Activated CD4-positive, alpha-beta T cell treated with anti-CD3 and anti-CD28 coated beads, Interleukin-2, amount 10 ng/mL, durations not matched to agents 7 days and 5 days (primary cell): ENCODE measurements at places on chromosomes 4 and X. TPM values are rescaled to one million over a fixed set of nuclear protein-coding genes. Genes with fewer than 3 reads are reported as not detected.

Gene OTOP1
- total RNA-seq: not detected

DNA sequence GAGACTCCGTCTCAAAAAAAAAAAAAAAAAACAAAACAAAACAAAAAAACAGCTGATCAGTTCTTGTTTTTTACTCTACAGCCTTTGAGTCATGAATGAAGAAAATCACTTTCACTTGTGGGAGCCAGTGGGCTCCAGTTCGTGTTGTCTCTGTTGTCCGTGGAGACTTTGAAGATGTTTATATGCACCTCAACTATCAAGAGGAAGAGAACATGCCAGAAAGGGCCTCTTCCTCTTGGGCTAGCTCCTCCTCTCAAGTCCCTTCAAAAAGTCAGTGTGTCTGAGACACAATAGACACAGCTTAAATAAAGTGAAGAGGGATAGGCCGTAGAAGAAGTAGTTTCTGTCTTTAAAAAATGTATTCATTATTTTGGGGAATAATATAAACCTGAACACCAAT is 182.7 kb downstream of the KDR start:
- peak; percentile 65 for DNase-seq

DNA sequence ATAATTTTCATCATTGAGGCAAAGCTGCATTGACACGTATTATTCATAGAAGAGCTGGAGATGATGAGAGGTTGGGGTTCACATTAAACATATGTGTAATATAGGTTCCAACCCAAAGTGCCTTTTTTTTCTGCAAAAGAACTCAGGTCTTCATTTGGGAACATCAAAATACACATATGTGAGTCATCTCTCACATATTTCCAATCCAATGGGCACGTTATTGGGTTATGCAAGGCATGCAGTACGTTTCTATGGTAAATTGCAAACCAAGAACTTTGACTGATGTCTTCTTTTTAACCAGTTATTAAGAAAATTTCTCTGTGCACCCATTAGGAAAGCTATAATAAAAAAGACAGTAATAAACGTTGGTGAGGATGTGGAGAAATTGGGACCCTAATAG is 150.3 kb upstream of the FAM9B start:
- no peak for DNase-seq

Gene LNX1
- total RNA-seq: not detected

DNA sequence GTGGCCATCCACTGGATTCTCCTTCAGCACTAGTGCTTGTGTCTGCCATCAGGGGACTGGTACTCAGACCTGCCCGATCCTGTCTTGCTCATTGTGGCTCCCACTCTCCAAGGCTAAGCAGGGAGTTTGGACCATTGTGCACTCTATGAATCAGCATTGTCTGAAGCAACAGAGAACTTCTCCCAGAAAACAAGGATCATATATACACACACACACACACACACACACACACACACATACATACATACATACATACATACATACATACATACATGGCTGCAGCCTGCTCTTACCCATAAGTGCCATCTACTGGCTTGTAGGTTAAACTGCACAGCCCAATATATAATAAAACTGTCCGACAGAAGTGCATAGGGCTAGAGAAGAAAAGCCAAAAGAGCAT is 345.3 kb upstream of the LCORL start:
- peak; percentile 8 for DNase-seq

Gene BCOR
- 54.9 TPM for total RNA-seq

GRCh38 chr4:8504279-8505007 is 63.9 kb downstream of the TRMT44 start:
- DNase-seq: no peak

- no peak for DNase-seq
These were observed 19.8 kb upstream of the FAM9A start for GRCh38 chrX:8820910-8821527.

DNA sequence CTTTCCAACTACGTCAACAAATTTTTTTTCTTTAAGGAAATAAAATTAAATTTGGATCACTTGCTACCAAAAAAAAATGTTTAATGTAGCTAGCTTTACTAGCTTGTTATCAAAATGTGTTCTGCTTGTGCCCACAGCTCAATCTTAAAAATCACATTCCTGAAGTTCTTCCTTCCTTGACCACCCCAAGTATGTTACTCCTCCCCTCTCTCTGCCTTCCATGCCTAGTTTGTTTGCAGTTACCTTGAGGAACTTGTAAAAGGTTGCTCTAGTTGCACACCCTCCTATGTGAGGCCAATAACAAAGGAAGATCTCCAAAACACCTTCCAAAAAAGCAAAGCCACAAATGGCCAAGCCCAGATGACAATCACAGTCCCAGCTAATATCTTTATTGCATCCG is 19.6 kb upstream of the TMEM184C start:
- no peak for DNase-seq

DNA sequence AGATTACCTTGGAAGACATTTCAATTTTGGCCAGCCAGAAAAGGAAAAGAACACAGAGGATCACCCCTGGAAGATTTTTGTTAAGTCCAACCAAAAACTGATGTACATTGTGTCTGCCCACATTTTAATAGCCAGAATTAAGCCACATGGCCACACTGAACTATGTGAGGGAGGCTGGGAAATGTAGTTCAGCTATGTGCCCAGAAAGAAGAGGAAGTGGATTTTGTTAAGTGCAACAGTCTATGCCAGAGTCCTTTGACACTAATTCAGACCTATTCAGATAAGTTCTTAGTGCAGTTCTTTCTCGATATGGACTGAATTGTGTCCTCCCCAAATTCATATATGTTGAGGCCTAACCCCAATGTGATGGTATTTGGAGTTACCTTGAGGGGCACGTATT is 18.4 kb downstream of the PRPS1 start:
- no peak for DNase-seq

Gene NDNF
- total RNA-seq: 0.06 TPM

GRCh38 chr4:160352637-160353036 is 1249.8 kb downstream of the RAPGEF2 start:
- no peak for DNase-seq

Gene GSPT2
- 15.6 TPM for total RNA-seq

DNA sequence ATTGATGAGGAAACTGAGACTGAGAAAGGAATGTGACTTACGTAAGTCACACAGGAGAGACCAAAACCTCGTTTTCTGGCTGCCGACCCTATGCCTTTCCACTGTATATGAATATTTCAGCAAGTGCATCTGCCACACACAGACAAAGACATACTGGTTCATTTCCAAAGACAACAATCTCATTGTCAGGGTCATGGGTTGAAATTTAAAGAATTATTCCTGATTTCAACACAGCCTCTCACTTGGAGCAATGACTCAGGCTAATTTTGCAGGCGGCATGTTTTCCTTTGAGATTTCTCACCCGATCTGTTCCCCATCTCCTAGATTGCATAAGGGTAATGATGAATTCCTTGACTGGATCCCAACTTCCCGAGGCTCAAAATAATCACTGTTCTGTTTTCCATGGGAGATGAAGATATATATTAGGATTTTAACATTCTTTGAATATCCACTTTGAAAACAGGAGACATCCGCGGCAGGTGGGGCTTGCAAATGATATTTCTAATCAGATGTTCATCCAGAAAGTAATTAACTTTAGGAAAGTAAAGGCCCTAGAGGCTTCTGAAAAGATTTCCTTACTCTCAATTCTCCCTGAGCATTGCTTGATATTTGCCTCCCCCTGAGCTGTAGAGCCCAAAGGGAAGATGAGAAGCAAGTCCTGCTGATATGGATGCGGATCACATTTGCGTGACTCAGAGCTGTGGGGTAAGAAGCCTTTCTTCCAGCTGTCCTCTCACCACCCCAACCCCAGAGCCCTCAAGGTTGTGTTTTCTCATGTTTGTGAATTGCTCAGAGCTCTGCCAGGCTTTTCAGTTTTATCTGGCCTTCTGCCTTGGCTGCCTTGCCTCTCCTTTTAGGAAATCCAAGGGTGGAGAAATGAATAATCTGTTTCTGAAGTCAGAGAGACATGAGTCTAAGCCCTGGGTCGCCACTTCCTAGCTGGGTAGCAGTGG is 361.1 kb upstream of the BOD1L1 start:
- no peak for DNase-seq

- no peak for DNase-seq
These were observed 15.3 kb downstream of the UGT2B15 start for GRCh38 chr4:68654946-68655721.

Gene DCAF8L2
- not detected for total RNA-seq

Gene ALB
- not detected for total RNA-seq

Gene USP27X
- 2.4 TPM for total RNA-seq

Gene F8A2
- total RNA-seq: not detected

GRCh38 chr4:47786958-47787370 is 50.9 kb downstream of the CORIN start:
- DNase-seq: no peak

DNA sequence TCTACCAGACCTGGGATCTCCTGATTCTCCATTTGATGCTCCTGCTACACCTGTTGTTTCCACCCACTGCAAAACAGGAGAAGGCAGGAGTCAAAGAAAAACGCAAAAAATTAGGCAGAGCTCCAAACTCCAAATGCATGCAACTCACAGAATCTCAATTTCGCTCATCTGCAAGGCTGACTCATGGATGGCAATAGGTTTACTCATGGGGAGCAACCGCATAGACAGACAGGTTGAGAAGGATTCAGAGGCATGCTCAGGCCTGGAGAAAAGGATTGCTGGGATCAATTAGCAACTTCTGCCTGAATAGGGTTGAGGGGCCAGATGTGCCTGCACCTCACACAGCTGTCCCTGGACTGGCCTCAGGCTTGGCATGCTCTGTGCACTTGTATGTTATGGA is 231.0 kb downstream of the LDB2 start:
- DNase-seq: no peak

- DNase-seq: peak; percentile 29
These were observed 23.5 kb downstream of the INTS6L start for GRCh38 chrX:135543924-135544323.

DNA sequence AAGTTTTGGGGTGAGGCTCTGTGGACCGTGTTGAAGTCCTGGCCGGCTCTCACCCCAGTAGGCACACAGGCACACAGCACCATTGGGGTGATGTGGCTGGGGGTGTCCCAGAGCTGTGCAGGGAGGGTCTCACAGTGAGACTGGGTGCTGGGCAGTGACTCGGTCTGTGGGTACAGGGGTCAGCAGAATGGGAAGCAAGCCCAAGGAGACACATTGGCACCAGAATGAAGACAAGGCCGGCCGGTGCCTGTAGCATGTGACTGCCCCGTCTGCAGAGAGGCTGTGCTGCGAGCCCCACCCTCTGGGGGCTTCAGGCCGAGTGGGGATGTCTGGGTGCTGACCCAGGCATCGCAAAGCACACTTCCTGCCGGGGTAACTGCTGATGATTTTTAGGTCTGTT is 5.2 kb downstream of the MAEA start:
- no peak for DNase-seq

Gene VAMP7
- 35.9 TPM for total RNA-seq

GRCh38 chr4:119627267-119628255 is 1.0 kb downstream of the PDE5A start:
- peak; percentile 46 for DNase-seq

Gene TLR1
- 19.5 TPM for total RNA-seq

GRCh38 chr4:38914854-38915253 is 47.2 kb downstream of the FAM114A1 start:
- peak; percentile 21 for DNase-seq

GRCh38 chr4:38574559-38575333 is 89.3 kb upstream of the KLF3 start:
- no peak for DNase-seq

GRCh38 chrX:65589304-65589703 is 54.7 kb upstream of the LAS1L start:
- no peak for DNase-seq

DNA sequence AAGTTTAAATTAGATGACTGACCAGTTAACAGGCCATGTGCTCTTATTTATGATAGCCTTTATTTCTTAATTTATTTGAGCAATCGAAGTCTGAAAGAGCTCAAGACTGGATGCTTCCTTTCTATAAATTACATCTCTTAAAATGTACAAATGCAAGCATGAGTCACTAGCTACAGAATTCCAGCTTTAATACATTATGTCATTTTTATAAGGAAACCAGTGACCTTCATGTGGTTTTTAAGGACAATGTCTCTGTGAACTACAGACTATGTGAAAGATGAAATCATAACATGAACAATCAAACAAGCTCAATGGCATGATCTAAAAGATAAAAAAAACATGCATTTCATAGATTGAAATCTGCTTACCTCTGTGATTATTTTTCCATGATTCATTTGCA is 15.4 kb downstream of the HTR2C start:
- DNase-seq: no peak

DNA sequence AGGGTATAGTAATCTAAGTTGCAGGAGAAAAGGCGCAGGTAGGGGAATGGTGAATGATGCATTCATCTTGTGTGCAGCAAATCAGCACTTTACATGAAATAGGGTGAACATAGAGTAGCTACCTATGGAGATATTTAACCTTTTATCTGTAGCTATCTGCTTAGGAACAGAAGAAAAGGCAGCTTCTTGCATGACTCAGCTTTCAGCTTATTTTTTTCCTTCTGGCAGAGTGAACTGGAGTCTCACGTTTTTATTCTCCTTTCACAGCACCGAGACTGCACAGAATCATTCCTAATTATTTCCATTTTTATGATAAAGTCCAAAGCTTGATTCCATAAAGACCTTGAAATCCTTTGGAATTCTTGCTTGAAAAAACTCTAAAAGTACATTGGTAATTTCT is 4.8 kb upstream of the SCOC start:
- DNase-seq: no peak

Gene SAP30
- total RNA-seq: 22.0 TPM

- DNase-seq: no peak
These were observed 473.4 kb upstream of the GNPDA2 start for GRCh38 chr4:45199736-45200135.

Gene RHOXF1
- total RNA-seq: not detected

GRCh38 chr4:187910741-187911140 is 84.8 kb upstream of the ZFP42 start:
- DNase-seq: no peak

GRCh38 chrX:153917869-153918268 is 8.2 kb downstream of the ARHGAP4 start:
- DNase-seq: no peak

DNA sequence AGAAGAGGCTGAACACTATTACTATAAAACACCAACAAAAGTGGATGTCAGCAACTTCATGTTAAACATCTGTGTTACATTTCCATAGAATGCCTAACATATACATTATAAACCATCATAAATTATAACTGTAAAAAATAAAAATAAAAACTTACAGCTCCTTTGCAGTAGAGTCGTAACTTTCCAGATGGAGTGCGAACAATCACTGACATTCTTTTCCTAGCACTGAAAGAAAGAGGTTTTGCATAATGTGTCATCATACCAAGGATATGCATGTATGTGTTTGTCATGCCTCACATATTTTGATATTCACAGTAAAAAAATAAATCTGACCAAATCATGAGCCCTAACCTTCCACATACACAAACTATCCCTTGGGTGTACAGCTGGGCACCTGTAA is 113.1 kb downstream of the ATP8A1 start:
- DNase-seq: no peak

Gene SPANXN2
- not detected for total RNA-seq
